Activated CD4-positive, alpha-beta T cell treated with anti-CD3 and anti-CD28 coated beads for 24 hours (primary cell): ENCODE measurements at places on chromosomes 5 and 9.

DNA sequence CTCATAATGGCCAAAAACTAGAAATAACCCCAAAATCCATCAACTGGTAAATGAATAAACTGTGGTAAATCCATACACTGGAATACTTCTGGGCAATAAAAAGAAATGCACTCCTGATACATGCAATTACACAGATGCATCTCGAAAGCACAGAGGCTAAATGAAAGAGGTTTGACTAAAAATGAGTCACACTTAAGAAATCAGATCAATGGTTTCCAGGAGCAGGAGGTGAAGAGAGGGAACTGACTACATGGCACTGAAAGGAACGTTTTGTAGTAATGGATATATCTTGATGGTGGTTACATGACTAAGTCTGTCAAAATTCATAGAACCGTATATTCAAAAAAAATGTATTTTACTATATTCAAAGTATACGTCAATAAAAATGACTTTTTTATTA, 42.4 kb downstream of the STRBP start:
- peak; percentile 1 for DNase-seq

DNA sequence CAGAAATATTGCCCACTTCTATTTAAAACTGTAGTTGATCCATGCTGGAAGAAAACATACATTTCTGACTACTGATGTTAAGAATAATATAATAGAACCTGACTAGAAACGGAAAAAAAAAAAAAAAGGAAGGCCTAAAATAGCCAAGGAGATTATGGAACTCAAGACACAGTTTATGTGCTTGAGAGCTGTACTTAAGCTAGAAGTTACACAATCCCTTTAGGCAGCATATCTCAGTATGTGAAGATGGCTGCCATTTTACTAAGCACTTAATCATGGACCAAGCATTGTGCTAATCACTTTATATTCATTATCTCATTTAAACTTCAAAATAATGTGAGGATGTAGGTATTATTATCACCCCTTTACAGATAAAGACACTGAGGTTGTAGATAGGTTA, 73.0 kb upstream of the NR4A3 start:
- no peak for DNase-seq

- peak; percentile 45 for DNase-seq
These were observed 64.2 kb downstream of the KLF4 start for GRCh38 chr9:107425101-107426025.

DNA sequence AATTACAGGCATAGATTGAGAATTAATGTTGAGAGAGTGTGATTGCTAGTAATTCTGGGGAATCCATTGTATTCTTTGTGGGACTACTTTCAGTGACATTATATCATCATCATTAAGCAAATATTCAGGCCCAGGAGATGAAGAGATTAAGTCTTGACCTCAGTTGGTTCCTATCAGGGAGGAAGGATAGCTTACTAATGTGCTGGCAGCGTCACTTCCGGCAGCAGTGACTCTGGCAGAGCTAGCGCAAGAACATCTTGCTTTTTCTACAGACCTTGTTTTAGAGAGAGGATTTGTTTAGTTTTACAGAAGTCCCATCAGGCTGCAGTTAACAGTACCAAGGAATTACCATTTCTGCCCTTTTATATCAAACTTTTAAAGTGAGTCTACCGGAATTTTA, 20.3 kb downstream of the OSTF1 start:
- DNase-seq: no peak

DNA sequence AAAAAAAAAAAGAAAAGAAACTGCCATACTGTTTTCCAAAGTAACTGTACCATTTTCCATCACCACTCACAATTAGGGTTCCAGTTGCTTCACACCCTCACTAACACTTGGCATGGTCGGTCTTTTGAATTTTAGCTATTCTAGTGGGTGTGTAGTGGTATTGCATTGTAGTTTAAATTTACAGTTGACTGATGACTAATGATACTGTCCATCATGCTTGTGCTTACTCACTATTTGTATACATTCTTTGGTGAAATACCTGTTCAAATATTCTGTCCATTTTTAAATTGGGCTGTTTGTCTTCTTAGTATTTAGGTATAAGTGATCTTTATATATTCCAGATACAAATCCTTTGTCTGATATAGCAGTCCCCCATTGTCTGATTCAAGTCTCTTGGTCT, 36.2 kb upstream of the ZNF169 start:
- DNase-seq: no peak

DNA sequence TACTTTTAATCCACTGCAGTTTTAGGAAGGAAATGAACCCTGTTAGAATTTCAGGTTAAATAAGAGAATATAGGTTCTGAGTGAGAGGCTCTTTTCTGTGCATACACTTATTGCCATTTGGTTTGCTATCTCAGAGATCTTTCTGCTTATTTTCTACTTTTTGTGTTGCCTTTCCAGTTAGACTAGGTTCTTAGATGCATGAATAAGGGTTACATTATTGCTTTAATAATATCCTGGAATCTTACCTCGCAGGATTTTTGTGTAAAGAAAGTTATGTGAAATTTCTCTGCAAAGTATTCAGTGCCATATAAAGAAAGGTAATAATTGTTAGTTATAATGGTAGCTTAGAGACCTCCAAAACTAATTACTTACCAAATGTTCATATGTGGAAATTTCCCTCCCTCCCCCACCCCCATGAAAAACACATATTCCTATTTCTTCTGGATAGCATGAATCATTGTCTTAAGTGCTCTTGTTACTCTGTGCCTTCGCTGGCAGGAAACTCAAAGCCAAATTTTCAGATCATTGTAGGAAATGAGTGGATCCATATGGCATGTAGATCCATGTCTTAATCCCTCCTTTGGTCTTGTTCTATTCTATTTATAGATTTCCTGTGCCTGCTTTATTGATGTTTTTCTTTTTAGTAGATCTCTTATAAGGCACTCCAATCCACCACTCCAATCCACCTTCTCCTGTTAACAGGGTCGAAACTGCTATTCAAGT, 2.7 kb upstream of the APBA1 start:
- no peak for DNase-seq

DNA sequence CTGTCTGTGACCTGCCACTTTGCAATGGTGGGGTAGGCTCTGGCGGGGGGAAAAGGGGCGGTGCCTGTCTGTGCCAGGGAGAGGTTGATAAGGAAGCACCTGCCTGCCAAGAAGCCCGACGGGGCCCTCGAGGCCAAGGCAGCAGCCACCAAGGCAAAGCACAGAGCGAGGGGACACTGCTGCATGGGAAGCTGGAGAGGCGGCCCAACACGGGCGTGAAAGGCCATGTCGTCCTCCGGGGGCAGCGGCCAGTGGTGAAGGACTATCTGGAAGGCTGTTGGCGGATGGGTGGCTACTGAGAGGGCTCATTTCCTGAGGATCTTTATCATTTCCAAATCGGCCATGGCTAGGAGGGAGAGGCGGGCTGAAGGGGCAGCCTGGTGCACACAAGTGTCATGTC, 66.4 kb downstream of the OTULIN start:
- no peak for DNase-seq

DNA sequence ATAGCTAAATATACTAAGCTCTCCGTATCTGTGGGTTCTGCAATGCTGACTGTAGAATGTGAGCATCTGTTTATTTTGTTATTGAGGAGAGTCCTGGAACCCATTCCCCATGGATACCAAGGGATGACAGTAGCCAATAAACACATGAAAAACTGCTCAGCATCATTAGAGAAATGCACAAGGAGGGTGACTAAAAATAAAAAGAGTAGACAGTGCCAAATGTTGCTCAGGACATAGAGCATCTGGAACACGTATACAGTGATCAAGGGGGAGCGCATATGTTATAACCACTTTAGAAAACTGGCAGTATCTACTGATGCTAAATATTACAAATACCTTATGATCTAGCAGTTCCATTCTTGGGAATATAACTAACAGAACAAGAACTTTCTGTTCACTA, 31.0 kb downstream of the MARCHF6 start:
- DNase-seq: no peak

DNA sequence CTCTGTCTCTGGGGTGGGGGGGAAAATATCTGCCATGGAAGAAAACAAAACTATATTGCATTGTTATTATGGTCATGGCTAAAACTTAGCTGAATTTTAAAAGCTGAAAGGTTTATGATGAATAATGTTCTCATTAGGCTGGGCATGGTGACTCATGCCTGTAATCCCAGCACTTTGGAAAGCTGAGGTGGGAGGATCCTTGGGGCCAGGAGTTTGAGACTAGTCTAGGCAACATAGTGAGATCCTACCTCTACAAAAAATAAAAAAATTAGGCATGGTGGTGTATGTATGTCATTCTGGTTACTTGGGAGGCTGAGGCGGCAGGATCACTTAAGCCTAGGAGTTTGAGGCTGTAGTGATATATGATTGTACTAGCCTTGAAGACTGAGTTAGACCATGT, 44.5 kb downstream of the IPO11 start:
- DNase-seq: no peak

- DNase-seq: no peak
These were observed 4.6 kb downstream of the SIT1 start for GRCh38 chr9:35646153-35646532.

DNA sequence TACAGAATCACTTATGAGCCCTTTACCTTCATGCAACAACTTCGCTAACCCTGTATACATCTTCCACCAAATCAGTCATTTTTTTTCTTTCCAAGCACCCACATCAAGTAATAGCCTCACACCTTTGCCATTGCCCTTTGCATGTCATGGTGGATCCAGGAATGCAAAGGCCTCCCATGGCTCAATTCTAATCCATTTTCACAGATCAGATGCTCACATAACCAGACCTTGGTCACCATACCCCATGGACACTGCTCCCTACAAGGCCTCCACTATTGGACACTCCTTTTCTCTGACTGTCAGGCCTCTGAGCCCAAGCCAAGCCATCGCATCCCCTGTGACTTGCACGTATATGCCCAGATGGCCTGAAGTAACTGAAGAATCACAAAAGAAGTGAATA, 179.5 kb downstream of the RASEF start:
- no peak for DNase-seq
